ENCODE measurements at places on chromosomes 3 and 15.

- no peak for DNase-seq
Observed at GRCh38 chr15:82539691-82540054, 584 bp downstream of the RPS17 start.

DNA sequence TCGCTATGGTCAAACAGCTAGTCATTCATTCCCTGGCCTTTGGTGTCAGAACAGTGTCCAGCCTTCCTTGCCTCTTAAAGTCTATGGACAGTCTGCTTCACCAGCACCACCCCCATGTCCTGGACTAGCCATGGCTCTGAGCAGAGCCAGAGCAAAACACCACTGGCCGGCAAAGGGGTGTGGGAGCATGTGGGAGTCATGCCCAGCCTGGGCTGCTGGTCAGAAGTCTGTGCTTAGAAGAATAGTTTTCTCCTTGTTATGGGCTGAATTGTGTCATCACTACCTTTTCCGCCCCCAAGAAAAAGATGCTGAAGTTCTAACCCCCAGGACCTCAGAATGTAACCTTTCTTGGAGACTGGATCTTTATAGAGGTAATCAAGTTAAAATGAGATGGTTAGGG is 132.9 kb upstream of the LPP start:
- DNase-seq = no peak

DNA sequence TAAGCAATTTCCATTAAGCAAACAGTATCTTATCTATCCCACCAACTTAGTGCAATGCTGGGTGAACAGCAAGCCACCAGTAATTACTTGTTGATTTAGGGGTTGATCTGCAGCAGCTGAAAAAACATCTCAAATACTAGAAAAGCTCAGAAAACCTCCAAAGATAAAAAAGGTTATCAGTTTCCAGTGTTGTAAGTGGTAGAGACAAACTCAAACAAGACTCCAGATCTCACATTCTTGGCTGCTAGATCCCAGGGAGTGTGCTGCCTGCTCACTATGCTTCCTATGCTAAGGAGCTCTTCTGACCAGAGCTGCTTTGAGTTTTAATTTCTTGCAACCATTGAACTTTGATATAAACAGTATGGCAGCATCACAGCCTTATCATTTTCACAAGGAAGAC is 11.3 kb downstream of the B3GALNT1 start:
- DNase-seq = no peak

DNA sequence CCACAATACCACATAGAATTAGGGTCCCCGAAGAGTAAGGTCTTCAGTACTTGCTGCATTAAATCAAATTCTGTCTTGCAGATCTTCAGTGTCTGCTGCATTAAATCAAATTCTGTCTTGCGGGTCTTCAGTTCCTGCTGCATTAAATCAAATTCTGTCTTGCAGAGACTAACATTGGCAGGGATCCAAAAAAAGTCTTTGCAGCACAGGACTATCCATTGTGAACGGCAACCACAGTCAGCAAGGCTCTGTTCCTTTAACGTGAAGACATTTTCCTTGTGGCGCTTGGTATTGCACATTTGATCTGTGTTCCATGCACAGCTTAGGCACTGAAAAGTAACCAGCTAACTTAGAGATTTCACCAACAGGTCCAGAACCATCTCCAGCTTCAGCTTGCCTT is 46.8 kb upstream of the POMGNT2 start:
- no peak for DNase-seq

DNA sequence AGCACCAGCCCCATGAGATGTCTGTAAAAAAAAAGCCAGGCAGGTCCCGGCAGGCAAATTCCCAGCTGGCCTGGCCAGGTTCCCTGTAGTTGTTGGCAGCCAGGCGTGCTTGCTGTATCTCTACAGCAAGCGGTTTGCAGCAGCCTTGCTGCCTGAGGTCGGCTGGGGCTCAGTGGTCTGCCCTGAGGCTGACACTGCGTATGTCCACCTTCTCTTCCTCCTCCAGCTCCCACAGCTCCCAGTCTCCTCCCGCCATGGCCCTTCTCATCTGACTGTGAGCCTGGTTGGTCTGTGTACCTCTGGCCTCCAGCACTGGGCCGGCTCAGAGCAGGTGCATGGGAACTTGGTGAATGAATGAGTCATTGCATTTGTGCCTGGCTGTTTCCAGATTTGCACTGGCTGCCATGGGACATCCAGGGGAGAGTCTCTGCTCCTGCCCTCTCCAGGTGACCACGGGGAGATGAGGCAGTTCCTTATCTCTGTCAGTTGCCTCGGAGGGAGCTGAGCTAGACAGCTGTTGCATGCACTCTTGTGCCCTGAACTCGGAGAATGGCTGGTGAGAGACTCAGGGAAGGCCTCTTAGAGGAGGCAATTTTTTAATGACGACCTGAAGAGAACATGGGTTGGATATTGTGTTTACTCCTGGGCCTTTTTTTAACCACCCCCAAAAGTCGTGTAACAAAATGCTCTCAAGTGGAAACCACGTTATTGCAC is 43.0 kb downstream of the SPSB4 start:
- no peak for DNase-seq

- DNase-seq = no peak
Observed at GRCh38 chr15:77826006-77826695, 193.4 kb upstream of the LINGO1 start.

DNA sequence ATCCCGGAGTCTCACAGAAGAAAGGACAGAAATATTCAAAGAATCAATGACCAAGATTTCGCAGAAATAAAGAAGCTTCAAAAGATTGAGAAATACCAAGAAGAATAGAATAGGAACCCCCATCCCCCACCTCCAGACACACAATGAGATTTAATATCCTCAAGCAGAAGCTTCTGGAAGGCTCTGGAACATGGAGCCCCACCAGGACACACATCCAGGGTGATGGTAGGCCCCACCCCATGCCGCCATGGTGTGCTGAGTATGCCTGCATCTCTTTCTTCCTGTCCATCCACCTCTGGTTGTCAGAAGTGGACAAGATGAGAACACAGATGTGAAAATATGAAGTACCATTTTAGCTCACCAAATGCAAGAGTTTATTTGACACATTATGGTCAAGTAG is 19.3 kb downstream of the PRR23E start:
- no peak for DNase-seq

- DNase-seq = no peak
Observed at GRCh38 chr15:73683777-73684580, at the start of gene CD276. Gene CD276, plus strand, starts transcription at chr15:73684383. Its CDS starts 15,257 bp downstream, at chr15:73699640.

- no peak for DNase-seq
Observed at GRCh38 chr3:61299343-61300005, 48.2 kb upstream of the FHIT start.

DNA sequence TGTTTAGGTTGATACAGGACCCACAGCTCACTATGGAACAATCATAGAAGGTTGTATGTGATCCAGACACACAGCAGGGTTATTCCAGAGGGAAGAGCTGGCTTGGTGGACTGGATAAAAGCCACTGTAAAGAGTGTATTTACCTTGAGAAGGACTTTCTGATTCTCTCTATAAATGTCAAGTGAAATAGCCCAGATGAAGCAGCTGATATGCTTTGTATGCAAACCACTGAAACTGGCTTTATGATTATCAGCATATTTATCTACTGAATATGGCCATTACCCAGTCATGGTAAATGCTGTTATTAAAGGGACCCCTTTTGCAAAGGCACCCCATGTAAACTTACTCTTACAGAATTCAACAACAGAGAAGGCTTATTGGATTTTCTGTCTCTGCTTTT is 28.1 kb downstream of the C3orf80 start:
- DNase-seq = no peak

- DNase-seq = no peak
Observed at GRCh38 chr3:66938338-66938963, 59.7 kb upstream of the KBTBD8 start.

DNA sequence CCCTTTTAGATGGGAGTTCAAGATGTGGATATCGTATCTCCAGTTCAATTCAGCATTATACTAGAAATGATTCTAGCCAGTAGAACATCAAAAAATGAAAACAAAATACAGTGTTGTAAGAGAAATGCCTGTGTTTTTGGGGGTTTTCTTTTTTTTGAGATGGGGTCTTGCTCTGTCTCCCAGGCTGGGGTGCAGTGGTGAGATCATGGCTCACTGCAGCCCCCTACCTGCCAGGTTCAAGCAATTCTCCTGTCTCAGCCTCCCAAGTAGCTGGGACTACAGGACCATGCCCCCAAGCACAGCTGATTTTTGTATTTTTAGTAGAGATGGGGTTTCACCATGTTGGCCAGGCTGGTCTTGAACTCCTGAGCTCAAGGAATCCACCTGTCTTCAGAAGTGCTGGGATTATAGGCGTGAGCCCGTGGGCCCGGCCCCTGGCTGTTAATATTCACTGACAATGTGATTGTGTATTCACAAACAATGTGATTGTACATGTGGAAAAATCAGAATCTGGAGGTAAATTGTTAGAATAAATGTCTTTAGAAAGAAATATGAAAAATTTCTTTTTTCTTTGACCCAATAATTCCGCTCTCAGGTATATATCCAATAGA is 59.0 kb downstream of the ARIH1 start:
- DNase-seq = no peak

DNA sequence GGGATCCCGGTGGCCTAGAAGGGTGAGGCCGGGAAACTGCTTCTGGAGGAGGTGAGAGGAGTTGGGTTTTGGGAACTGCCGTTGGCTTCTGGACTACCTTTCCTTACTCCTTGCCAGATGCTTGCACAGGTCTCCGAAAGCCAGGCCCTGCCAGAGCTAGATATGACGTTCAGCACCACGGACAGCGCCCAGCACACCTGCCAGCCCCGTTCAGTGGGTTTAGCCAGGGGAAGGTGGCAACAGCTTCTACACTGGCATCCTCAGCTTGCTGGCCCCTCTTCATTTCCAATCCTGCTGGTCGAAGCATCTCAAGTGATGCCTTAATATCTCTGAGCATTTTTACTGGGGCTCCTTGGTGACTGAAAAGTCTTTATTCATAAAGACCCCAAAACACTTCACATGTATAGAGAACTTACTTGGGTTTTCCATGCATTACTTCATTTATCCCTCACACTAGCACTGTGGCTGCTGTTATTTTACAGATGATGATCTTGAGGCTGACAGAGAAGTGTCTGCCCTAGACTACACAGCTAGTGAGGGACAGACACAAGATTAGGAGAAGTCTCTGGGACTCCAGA is 21.9 kb downstream of the HCN4 start:
- peak; percentile 10 for DNase-seq

GRCh38 chr15:80944818-80945217 is 44.8 kb downstream of the MESD start:
- DNase-seq = no peak

DNA sequence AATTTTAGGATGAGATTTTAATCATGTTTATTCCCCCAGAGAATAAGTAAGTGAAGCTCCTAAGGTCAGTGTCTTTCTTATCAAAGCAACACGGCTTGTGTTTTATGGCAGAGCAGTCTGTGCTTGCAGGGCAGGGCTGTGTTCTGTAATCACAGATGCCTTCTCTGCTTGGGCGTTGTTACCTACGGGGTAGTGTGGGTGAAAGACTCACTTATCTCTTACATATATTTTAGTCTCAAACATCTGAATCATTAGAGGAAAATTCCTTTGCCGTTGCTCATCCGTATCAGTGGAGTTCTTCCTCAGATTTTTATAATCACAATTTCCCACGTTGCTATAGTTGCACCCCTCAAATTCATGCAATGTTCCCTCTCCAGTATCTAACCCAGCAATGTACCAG is 271.7 kb upstream of the MEIS2 start:
- DNase-seq = no peak

DNA sequence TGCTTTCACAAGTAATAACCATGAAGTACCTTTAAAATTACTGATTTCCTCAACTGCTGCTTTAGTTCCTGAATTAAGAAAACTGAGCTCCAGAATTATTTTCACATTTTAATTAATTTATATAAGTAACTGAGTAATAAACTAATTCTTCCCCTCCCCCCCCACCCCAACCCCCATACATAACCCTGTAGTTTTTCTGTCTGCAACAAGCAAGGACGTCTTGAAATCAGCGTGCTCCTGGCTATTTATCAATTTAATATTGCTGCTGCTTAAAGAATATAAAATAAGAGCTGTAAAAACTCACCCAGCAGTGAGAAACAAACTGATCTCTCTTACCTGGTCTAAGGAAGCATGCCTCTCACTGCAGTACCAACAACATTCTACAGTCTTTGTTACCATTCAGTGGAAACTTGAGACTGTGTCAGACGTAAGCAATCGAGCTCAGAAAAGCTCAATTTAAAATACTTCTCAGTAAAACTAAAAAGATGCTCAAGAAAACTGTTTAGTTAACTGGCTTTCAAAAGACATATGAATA is 121.0 kb downstream of the TFDP2 start:
- no peak for DNase-seq

DNA sequence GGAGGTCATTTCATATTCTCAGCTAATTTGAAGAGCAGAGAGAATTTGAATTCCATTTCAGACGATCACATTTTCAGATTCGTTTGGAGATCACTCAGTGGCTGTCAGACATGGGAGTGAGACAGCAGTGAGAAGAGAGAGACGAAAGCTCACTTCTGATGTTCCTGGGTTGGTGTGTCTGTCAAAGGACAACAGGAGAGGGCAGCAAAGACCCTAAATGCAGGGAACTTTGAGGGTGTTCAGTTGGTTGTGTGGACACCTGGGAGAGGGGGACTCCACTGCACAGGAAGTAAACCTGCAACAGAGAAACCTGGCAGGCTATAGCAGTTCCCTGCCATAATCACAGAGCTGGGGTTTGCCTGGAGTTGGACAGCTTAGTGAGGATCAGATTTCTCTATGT is 675.1 kb downstream of the SQOR start:
- DNase-seq = no peak

DNA sequence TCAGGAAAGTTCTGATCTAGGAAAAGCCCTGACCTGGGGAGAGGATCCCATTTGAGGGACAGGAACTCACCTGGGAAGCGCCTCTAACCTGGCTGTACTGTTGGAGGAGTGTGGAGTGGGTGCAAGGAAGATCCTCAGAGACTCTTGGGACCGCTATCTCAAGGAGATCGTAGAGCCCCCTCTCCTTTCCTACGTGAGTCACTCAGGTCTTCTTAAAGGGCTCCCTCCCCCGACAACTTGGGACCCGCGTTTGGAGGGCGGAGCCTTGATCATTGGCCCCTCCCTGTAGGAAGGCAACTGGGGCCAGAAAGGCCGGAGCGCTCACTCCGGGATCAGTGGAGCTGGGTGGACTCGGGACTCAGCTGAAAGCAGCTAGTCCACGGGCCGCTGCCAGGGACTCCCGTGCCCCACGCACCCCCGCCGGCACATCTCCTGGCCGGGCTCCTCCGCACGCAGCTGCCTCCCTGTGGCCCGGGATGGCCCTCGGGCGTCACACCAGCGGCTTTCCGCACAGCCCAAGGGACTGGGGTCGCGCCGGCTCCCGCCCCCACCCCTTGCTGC is 520 bp downstream of the SLC26A6 start:
- peak; percentile 45 for DNase-seq

DNA sequence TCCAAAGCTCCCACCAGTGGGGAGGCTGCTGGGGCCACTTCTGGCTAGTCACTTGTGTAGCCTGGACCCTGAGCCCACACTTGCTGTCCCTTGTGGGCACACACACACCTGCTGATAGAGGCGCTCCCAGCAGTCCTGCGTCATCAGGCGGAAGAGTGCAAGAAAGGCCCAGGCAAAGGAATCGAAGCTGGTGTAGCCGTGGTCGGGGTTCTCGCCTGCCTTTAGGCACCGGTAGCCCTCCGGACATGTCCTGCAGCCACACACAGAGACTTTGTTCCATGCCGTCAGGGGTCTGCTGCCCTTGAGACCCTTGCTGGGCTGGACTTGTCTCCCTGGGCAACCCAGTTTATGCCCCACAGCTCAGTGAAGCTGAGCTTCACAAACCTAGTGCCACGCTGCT is 42.9 kb downstream of the SCN5A start:
- no peak for DNase-seq
